ENCODE measurements at places on chromosomes 3 and 15.

- no peak for DNase-seq
These were observed 254.6 kb upstream of the RBMS3 start for GRCh38 chr3:29026286-29026685.

DNA sequence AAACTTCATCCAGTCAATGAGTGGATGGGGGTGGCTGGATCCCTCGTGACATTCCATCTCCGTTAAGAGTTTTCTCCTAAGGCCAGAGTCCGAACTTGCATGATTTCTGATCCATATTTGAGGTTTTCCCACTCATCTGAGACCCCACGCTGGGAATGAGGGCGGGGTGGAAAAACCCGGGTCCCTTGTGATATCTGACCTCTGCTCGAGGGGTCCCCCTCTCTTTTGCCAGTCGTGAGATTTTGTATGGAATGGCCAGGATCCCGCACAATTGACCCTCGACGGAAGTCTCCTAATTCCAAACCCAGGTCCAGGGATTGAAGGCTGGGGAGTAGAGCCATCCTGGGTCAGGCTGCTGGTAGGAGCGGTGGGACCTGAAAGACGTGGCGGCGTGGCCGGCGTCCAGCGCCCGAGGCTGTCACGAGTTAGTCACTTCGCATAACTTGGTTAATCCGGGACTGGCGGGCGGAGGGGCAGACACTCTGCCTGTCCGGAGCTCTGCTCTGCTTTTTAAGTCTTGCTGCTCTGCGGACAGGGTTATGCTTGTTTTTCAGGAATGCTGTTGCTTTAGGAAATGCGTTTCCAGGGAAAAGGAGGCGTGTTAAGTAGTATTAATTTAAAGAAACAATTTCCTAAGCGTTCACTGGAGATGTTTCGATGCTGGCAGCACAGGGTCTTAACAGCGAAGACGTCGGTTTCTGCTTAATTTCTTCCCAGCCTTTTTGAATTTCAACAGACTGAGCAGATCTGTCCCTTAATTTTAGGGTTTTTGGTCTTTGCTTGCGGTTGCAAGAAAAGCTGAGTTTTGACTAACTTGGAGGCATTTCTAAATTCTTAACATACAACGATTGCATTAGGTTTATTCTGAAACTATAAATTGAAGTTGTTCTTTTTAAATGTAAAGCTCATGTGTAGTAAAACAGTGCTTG, 69.7 kb upstream of the LRRFIP2 start:
- DNase-seq = peak; percentile 29

DNA sequence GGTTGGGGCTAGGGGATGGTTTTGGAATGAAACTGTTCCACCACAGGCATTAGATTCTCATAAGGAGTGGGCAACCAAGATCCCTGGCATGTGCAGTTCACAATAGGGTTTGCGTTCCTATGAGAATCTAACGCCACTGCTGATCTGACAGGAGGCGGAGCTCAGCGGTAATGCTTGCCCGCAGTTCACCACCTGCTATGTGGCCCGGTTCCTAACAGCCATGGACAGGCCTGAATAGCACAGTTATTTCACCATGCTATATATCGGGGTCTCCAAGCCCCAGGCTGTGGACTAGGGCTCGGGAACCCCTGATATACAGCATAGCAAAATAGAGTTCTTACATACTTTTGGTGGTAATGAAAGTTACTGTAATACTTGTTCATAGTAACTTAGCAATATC, 99.9 kb upstream of the THSD4 start:
- no peak for DNase-seq

DNA sequence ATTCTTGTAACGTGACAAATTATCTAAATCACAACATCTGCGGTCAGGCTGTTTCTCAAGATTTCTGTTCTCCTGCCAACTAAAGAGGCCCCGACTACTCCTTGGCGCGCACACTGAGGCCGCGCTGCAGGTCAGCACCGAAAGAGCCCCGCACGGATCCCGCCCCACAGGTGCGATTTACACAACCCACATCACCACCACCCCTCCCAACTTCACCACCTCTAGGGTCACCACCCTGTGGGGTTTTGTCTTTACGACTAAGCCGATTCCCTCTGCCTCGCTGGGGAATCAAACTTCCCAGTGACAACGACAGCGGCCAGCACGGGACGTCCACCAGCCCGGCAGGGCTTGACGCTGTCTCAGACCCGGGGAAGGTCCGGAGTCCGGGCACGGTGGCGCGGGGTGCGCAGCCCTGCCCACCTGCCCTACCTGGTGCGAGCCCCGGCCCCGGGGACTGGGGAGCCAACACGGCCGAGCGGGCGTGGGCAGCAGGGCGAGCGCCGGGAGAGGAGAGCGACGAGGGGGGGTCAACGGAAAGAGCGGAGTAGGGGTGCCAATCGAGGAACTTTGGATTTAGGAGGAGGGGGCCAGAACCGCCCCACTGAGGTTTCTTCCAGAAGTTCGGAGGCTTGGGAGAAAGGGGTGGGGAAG, 764 bp downstream of the UACA start:
- DNase-seq = no peak

- no peak for DNase-seq
These were observed 8.3 kb downstream of the EIF2AK4 start for GRCh38 chr15:39942101-39942752.

- DNase-seq = no peak
These were observed 7.8 kb upstream of the AEN start for GRCh38 chr15:88613074-88613944.

DNA sequence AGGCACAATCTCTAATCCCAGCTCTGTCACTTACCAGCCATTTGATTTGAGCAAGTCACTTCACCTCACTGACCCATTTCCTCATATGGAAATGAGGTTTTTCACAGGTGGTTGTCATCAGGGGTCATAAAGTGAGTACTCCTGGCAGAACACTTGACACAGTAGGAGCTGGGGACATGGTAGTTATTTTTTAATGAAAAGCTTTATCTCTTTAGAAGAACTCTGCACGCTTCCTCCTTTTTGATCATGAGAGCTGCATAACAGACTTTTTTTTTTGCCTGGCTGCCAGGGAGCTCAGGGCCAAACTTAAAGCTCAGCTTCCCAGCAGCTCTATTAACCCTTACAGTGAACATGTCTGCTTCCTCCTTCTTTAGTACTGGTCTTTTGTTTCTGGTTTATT, 8.4 kb downstream of the VWA5B2 start:
- DNase-seq = no peak

DNA sequence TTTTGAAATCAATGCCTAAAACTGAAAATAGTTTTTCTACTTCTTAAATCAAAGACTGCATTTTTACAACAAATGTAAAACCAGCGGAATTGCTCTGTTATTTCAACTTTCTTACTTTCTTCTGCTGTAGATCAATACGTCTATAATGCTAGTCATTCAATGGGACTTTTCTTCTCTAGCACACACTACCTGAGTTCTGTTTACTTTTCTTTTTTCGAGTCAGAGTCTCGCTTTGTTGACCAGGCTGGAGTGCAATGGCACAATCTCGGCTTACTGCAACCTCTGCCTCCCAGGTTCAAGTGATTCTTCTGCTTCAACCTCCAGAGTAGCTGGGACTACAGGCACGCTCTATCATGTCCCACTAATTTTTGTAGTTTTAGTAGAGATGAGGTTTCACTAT, 40.7 kb upstream of the KIF23 start:
- DNase-seq = no peak

DNA sequence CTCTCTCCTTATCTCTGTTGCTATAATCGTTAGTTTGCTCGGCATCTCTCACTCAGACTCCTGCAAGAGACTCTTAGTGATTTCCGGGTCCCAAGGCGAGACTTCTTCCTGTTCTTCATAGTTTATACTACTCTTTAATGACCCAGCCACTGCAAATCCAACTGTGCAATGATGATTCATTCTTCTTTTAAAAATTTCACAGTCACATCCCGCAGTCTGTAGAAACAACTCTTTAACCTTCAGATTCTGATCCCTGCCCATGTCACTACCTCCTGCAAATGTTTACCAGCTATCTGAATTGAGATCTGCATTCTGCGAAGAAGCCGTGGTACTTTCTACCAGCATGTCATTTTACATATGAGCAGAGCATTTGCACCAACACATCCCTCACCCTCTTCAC, 2.8 kb upstream of the VGLL3 start:
- no peak for DNase-seq

- no peak for DNase-seq
These were observed 722 bp downstream of the RBMS3 start for GRCh38 chr3:29281344-29282241.

DNA sequence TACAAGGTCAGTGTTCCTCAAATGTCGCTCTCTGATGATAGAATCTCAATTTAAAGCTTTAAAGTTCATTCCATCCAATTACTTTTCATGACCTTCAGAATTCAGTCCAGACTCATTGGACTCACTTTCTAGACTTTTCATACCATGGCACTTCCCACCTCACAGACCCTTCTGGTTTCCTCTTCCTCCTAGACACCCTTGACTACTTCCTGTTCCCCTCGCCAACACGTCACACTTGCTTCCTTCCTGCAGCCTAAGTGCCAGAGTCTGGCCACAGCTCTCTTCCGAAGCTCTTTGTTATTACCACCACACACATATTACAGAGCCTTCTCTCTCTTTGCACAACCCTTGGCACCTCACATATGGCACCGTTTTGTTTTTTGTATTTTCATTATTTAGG, 59.1 kb upstream of the UMPS start:
- DNase-seq = no peak

GRCh38 chr15:42264795-42265194, 8.2 kb upstream of the GANC start:
- DNase-seq = no peak

DNA sequence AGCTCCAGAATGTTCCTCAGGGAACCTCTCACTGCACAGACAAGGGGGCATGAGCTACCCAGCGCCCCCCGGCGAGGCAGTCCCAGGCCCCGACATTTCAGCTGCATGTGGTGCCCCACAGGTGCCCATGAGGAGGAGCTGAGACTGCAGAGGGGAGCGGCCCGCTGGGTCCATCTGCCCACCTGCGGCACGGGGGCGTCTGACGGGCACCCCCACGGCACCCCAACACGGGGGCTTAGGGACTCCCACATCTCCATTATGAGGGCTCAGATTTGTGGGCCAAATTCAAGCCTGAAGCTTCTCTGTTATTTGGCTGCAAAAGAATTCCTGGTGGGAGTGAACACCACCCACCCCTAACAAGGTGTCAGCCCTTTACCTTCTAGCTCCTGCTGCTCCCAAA, 258.4 kb downstream of the UACA start:
- DNase-seq = no peak

DNA sequence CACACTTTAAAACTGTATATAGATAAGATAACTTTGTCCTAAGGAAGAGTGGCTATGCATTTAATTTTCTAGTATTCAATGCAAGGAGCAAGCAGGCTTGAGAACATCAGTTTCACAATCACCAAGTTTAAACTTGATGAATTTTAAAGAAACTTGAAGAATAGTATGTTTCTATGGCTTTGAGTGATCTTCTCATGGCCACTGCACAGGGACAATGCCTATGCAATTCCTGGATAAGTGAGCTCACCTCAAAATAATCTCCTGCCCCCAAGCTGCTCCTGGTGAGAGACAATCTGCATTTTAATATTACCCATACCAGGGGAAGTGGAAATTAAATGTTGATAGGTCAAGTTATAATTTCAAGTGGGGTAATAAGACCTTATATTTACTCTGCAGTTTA, 376.6 kb upstream of the CBLB start:
- DNase-seq = no peak

DNA sequence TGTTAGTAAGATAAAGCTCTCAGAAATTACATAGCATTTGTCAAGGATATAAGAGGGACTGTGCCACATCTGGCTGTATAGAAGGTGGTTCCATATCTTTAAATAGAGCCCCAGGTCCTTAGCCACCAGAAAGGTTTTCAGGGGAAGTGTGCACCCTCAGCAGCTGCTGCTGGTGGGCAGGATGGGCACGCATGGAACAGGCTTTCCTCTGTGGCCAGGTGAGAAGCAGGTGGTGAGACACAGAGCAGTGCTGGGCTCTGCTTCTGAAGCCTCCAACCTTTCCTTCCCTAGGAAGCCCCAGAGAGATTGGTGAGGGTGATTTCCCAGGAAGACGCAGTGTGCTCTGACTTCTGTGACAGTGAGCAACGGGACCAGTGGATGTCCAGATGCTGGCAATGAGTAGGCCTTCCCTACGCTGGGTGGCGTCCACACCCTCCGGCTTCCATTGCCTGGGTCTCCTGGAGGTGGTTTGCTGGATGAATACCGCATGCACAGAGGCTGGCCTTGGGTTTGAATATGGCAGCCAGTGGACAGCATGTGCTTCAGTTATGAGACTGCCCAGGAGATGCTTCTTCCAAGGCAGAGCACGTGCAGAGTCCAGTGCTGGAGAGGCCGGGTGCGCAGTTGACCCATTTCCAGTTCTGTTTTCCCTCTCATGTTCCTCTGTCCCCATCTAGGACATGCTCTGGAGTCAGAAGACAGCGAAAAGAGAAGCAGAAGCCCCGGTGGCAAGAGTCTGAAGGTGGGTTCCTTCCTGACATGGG, 52.7 kb upstream of the POLG start:
- DNase-seq = no peak

DNA sequence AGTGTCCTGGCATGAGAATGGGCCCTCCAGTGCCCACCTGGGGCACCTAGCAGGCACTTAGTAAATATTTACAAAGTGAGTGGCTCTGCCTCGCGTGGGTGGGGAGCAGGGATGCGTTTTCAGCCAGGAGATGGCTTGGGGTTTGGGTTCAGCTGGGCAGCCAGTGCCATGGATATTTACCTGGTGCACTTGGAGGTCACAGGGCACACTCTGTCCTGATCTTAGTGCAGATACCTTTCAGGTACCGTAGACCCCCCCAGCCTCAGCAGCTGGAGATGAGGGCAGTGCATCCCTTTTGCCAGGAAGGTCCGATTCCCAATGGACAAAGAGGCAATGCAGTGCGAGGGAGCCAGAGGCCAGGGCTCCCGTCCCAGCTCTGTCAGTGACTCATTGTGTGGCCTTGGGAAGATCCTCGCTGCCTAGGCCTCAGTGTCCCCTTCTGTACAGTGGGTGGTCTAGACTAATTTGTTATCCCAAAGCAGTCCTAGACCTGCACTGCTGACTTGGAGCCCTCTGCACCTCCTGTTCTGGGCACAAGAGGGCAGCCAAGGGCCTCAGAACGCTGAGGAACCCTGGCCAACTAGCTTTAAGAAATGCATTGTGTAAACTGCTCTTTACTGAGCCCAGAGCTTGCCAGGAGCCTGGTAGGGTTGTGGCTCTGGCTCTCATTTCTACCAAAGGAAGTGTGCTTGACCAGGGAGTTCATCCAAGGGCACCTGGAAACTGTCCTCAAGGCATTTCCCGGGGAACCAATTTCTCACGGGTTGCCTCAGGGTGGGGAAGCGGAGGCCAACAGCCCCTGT, 16.0 kb downstream of the HDAC11 start:
- DNase-seq = peak; percentile 89

DNA sequence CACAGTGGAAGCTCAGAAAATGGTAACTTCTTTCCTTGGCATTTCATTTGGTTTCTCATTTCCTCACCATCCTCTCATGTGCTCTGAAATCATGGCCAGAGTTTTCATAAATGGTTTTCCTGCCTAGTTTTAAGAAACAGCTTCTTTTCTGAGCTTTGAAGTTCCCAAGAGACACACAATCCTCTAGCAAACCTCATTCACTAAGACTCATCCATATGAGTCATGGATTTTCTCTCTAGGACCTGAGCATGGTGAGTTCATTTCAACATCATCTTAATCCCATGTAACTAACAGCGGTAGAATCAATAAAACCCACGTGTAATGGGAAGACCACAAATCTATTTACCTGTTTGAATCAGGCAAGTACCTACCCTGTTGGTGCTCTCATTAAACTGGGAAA, 274.5 kb upstream of the LRTM1 start:
- no peak for DNase-seq
